Globus pallidus (tissue), 1 donor: ENCODE measurements at places on chromosomes 1 and 21.

DNA sequence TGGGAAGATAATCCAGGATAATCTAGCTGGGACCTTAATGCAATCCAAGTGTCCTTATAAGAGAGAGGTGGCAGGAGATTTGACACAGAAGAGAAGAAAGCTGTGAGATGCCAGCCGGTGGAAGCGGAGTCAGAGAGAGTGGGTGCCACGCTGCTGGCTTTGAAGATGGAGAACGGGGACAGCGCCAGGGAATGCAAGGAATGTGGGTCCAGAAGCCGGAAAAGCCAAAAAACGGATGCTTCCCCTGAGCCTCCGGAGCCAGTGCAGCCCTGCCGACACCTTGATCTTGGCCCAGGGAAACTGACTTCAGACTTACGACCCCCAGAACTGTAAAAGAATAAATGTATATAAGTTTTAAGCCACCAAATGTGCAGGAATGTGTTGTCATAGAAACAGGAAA lies 152.6 kb downstream of the ZNF281 start:
- DNase-seq: no peak

- DNase-seq: no peak
These were observed 116.3 kb downstream of the DAB1 start for GRCh38 chr1:57307392-57308170.

DNA sequence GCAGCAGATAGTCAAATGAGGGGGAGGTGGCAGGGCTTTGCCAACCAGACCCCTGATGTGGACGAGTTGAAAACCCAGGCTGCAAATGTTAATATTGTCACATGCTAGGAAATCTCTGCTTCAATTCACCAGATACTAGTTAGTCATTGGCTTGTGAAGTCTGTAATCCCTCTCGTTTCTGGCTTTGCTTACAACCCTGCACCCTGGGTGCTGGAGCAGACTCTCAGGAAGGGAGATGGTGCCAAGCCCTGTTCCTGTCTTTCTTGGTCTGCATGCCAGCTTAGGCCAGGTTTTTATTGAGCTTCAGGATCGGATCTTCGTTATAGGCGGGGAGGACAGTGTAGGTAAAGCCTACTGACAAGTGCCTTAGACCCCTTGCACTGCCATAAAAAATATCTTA lies 53.3 kb downstream of the MDM4 start:
- no peak for DNase-seq

DNA sequence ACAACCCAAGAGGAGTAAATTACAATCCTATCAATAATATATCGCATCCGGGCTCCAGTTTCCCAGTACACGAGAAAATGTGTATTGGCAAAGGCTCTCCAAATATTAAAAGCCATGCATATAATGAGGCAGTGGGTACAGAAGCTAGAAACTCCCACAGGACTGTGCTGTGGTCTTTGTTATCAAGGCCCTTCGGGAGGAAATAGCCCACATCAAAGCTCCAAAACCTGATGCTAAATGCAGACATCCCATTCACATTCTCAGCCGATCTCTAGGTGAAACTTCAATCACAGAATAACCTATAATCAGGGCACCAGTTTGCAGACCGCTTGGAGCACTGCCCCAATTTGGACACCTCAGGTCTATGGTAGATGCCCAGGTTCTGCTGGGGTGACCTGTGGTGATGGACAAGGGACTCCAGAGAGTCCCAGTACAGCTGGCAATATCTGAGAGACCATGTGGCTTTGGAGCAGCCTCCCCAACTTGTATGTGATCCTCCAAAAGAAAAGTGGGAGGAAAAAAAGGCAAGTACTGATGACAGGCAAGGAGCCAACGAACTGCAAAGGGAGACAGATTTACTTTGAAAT lies 148.8 kb upstream of the CAMK1G start:
- DNase-seq: no peak

- DNase-seq: no peak
These were observed 330.0 kb downstream of the BRINP3 start for GRCh38 chr1:190147616-190148015.

DNA sequence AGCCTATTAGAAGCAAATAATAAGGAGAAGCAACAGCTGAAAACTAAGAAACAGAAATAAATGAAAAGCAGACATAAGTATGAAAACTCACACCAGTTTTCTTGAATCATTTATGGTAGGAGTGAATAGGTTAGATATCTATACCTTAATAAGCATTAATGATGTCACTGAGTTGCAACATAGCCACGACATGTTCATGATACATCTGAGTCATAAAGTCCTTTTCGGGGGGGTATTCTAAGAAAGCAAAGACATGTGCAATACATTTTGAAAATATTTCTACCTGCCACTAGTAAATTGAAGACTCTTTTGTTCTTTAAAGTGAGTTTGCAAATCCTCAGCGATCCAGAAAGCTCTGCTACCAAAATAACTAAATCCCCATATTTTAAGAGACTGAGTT lies 7.2 kb downstream of the CD34 start:
- DNase-seq: no peak

- peak; percentile 70 for DNase-seq
These were observed 18.5 kb downstream of the SH3BP5L start for GRCh38 chr1:248807067-248807737.

GRCh38 chr21:25867061-25867460 lies 132.3 kb downstream of the GABPA start:
- no peak for DNase-seq

DNA sequence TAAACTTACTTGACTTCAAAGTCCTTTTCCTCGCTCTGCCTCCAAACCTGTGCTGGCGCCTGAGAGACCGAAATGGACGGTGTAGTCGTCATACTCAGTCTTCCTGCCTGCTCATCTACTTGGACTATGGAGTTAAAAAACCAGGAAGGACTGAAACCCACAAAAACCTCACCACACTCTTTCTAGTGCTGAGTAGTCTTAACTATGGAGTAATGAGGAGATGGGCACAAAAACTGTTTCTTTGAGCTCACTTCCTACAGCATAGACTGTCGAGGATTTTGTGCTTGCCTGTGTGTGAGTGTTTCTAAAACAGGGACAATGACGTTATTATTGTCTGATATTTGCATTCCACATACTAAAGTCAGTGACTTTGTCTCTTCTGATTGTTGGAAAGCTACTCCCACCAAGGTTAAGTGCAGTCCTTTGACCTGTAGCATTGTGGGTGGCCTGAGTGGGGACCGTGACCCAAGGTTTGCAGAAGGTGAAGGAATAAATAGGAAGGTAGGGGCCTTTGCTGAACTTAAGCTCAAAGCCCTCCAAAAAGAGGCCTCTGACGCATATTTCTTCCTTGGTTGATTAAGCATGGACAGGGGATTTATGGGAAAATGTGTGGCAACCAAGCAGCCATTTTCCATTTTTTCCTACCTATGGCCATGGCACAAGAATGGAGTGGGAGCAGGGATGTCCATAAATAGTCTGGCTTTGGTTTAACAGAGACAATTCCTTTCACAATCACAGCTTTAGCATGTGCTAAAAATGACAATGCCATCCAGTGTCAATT lies 109.6 kb downstream of the ZBTB18 start:
- DNase-seq: no peak

DNA sequence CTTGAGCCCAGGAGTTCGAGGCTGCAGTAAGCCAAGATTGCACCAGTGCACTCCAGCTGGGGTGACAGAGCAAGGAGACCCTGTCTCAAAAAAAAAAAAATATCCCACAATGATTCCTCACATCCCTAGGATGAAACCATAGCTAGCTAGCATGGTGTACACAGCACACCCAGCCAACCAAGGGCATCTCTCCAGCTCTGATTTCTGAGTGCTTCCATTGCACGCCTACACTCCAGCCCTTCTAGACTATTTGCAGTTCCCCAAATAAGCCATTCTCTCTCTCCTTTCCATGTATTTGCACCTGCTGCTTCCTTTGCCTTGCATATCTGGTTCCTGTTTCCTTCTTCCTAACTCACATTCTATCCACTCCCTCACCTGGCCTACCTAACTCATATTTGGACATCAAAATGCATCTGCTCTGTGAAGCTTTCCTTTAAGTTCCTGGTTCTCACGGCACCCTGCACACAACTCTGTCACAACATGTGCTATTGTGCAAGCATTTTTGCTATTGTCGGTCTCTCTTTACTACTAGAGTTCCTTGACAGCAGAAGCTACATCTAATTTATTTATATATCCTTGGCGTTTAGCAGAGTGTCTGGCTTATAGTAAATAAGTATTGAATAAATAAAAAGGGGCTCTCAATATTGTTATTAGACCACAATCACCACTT lies 2.4 kb upstream of the ELAPOR1 start:
- no peak for DNase-seq

GRCh38 chr1:172350856-172351255 lies 69.6 kb upstream of the C1orf105 start:
- DNase-seq: no peak

GRCh38 chr1:232112076-232112475 lies 485.5 kb downstream of the DISC1 start:
- DNase-seq: no peak

DNA sequence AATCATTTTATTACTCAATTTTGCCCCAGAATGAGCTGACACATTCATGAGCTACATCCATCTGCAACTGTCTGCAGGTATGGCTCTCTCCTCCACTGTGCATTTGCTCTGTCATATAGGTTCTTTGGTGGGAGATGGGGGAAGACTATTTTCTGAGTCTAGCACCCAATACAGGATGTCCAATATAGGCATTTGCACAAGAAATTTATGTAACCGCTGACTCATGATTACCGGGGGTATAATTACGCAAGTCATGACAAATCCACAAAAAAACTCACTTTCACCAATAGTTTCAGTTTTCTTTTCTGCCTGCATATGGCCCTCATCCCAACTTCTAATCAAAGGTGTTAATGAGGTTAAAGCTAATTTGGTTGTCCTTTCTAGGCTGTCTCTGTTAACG lies 17.5 kb upstream of the VSIG8 start:
- no peak for DNase-seq

GRCh38 chr1:74468982-74469603 lies 43.3 kb downstream of the LRRC53 start:
- DNase-seq: peak; percentile 36

DNA sequence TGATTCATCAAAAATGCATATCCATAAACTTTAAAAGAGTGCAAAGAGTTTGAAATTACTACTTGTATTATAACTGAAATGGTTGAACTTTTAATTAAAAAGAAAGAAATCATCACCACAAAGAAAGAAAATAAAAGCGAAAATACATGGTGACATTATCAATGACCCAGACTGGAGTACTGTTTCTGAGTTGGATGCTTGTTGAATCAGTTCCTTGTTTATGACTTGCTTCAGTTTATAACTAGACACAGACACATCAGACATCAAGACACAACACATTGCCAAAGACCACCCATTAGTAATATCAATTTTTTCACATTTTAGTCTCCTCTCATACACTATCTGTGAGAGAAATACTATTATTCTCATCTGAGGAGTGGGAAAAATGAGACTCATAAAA lies 293.0 kb downstream of the MRPL39 start:
- no peak for DNase-seq

DNA sequence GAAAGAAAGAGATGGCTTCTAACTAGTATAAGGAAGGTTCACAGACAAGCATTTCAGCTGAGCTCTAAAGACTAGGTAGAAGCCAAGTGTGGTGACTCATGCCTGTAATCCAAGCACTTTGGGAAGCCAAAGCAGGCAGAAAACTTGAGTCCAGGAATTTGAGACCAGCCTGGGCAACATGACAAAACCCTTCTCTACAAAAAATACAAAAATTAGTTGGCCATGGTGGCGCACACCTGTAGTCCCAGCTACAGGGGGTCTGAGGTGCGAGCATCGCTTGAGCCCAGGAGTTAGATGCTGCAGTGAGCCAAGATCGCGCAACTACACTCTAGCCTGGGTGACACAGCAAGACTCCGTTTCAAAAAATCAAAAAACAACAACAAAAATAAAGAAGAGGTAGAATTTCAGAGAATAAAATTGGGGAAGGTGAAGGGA lies 27.8 kb downstream of the FBXO42 start:
- no peak for DNase-seq

- no peak for DNase-seq
These were observed 675.1 kb upstream of the BRINP3 start for GRCh38 chr1:191152776-191153175.

- DNase-seq: no peak
These were observed 18.6 kb downstream of the USP24 start for GRCh38 chr1:55196433-55197035.

DNA sequence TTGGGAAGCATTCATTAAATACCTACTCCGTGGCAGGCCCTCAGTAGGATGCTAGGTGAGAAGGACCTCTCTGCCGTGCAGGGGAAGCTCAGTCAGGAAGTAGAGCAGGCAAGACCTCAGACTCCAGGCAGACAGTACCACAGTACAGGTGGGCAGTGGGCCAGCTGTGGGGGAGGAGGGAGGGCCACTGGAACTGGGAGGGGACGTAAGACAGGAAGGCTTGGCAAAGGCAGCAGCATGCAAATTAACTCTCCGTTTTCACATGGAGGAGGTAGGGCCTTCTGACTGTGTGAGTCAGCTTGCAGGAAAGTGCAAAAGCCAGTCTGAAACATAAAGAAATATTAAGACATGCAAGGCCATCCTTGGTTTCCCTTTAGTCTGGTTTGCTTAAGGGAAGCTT lies 157.7 kb downstream of the TRIM33 start:
- no peak for DNase-seq

DNA sequence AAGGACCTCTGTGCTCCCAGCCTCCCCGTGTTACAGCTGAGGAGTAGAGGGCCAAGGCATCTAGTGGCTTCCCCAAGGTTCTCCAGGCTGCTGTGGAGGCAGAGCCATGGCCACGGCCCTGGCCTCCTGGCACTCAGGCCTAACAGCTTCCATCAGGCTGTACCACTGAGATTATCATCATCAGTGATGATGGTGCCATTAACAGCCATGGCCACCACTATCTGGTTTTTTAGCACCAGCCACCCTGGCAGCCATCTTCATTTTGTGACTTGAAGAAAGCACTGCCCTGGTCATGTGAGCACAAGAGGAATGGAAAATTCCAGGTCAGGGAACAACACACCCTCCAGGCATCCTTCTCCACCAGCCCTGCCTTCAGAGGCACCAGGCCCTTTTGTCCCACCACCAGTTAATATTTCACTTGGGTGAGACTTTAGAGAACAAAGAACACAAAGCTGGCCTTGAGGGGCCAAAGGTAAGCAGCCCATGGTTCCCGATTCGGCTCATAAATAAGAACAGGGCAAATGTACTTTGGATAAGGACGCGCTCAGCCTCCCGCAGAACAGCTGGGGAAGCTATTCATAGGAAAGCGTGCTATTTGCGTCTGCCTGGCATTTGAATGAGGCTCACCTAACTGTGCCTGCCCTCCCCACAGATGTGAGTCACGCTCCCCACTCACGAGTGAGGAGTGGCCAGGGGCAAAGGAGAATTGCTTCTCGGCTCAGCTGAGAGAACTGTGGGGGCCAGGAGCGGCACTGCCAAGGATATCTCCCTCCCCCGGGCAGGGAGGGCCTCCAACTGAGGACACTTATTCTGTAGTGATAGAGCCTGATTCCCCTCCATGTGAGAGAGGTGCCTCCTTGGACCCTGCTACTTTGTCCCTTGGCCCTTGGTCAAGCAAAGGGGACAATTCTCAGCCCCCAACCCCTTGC lies 95.6 kb downstream of the CD58 start:
- no peak for DNase-seq
